ENCODE measurements at places on chromosomes 3 and 15.

- DNase-seq, result no peak
Observed at GRCh38 chr3:190005343-190006113, 115.2 kb downstream of the P3H2 start.

GRCh38 chr15:63063164-63063756 lies 20.7 kb downstream of the TPM1 start:
- DNase-seq, result no peak

DNA sequence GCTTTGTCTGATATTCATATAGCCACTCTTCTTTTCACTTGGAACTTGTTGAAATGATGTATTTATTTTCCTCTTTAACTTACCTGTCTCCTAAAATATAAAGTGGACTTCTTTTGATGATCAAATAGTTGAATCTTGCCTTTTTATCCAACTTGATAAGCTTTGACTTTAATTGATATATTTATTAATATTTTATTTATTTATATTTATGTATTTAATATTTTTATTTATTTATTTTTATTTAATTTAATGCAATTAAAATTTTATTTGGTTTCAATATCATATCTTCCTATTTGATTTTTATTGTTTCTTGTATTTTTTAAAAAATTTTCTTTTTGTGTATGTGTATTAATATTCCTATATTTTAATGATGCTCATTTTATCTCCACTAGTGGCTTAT lies 555.1 kb upstream of the EPHA6 start:
- DNase-seq, result no peak

GRCh38 chr3:132254076-132254755 lies 63.0 kb upstream of the ACP3 start:
- DNase-seq, result no peak
